ENCODE measurements at places on chromosomes 4 and X.
A peak's percentile ranks its signal among the peaks of the same experiment; 100 is the strongest.

DNA sequence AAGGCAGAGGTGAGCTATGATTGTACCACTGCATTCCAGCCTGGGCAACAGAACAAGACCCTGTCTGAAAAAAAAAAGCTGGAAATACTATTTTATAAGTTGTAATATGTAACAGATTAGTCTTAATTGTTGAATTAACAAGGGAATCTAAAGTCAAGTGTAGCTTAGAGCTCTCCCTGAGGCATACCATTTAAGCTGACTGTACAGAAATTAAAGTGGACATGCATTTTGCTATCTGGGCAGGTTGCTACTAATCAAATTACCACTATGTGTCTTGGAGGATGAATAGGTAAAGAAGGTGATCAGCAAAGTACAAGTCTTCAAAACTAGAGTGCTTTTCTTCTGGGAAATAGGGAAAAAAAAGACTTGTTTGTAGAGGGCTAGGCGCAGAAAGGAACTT, 205.3 kb upstream of the JADE1 start:
- ATAC-seq: no peak

DNA sequence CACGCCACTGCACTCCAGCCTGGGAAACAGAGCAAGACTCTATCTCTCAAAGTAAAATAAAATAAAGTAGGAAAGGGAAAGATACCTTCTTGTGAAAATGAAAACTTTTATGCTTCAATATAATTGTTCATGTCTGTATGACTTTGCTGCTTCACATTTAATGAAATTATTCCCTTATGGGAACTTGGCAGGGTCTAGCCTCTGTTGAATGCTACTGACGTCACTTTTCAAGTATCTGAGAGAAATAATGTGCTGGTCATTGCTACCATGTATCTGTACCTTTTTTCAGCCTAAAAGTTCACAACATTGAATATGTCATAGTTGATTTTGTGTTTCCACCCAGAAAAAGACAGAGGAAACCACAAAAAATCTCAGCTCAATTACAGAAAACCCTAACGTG, 65.2 kb downstream of the PRDM5 start:
- ATAC-seq: no peak

GRCh38 chr4:19478791-19479190, 772.9 kb upstream of the SLIT2 start:
- no peak for ATAC-seq

GRCh38 chrX:16114611-16115010, 8.8 kb upstream of the GRPR start:
- peak; percentile 41 for ATAC-seq

DNA sequence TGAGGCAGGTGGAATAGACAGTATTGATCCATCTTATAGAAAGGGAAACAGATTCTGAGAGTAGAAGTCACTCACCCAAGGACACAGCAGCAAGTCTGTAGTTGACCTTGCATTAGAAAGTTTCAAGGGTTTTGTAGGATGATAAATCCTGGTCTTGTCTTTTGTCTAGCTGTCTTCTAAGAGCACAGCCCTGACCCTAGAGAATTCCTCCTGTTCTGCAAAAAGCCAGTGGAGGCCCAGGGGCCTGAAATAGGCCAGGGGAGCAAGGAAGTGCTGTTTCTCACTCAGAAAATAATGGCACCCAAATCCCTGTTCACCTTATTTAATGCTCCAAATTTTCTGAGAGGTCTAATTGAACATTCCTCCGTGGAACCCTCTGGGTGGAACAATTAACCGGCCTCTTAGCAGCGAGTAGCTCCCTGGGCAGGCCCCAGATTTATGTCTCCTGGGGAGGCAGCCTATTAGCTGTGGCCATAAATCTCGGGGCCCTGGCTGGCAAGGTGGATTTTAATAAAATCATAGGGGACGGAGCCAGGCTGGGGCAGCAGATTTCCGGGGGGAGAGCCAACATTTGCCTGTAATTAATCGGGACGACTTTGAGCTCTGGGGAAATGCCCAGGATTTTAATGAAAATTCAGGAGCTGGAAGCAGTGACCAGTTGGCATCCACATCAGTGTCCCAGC, 49.2 kb upstream of the MSX1 start:
- ATAC-seq: peak; percentile 97

- no peak for ATAC-seq
Measured at GRCh38 chr4:114527637-114528036, 71.0 kb upstream of the UGT8 start.

GRCh38 chr4:39877971-39878370, 99.7 kb downstream of the PDS5A start:
- ATAC-seq: no peak

GRCh38 chr4:47929682-47930201, 15.4 kb upstream of the NFXL1 start:
- no peak for ATAC-seq

DNA sequence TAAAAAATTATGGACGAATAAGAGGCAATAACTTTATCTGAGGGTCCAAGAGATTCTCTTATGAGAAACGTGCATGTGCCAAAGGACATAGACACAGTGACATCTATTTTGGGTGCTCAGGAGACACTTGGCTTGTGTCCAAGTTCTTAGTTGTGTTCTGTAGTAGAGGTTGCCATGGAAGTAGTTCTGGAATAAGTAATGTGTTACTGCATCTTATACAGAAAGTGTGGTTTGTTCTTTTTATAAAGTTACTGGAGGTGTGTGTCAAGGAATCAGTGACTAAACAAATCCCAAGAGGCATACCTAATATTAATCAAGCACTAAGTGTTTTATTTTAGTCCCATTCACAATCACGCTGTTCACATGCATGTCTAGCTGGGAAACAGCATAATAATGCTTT, 305.7 kb downstream of the ARHGAP24 start:
- ATAC-seq: no peak

GRCh38 chrX:62931625-62932024, 419.5 kb downstream of the SPIN4 start:
- no peak for ATAC-seq

DNA sequence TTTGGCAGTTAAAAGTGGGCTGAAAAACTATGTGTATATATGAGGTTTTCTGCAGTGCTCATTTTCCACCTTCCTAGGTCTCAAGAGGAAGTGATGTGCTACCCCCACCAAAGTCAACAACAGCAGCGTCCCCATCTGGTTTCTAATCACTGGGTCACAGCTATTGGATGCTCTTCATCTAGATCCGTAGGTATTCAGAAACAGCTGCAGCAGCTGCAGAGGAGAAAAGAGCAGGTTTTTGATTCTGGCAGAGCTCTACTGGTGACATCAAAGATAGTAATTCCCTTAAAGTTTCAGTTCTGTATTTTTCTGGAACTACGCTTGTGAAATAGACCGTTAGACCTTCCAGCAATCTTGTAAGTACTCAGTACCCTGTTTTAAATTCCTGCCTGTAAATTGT, 5.8 kb upstream of the GUCY2F start:
- ATAC-seq: no peak

- no peak for ATAC-seq
Measured at GRCh38 chr4:44210750-44211149, 237.9 kb downstream of the KCTD8 start.

- no peak for ATAC-seq
Measured at GRCh38 chr4:85854546-85854945, 379.6 kb downstream of the ARHGAP24 start.

DNA sequence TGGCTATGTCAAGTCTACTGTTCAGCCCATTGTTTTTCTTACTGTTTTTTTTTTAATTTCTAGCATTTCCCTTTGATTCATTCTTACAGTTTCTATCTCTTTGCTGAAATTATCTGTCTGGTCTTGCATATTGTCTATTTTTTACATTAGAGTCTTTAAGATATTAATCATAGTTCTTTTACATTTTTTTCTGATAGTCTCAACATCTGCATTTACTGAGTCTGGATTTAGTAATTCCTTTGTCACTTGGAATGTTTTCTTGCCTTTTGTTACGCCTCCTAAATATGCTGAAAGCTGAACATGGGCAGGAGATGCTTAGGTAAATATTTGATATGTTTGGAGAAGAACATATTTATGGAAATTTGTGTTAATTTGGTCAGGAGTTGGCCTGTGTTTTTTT, 10.4 kb downstream of the JADE3 start:
- no peak for ATAC-seq

GRCh38 chr4:154611833-154612232, 623 bp downstream of the FGG start:
- no peak for ATAC-seq

DNA sequence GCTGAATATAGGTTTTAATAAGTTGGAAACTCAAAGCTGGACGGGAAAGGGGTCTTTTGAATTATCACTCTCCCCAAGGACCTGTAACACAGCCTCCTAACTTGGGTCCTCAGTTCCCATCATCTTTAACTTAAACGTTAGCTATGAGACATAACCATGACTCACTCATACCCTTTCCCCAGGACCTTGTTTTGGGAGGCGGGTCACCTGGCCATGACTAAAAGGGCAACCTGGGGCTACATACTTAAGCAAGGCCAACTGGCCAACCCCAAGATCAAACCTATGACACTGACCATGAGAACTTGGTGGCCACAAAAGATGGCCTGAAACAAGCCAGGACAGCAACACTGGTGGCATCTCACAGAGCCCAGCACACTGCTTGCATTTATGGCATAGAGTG, 89.0 kb downstream of the SH3KBP1 start:
- no peak for ATAC-seq

DNA sequence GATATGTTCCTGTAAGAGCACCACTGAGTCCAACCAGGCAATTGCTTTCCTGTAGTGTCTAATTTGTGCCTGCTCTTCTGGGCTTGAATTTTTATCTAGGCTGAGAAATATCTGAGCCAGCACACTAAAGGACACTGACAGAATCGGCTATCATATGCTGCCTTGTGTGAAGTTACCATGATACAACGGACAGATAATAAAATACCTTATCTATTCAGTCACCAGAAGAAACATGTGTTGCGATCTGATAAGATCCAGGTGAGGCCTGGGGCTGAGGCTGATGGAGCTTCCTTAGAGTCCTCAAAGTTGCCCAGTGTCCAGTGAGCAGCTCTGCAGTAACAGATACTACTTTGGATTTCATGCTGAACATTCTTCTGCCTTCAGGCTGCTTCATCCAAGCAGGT, 111.8 kb downstream of the ZNF518B start:
- ATAC-seq: no peak

GRCh38 chr4:119858176-119858575, 208.5 kb downstream of the MAD2L1 start:
- no peak for ATAC-seq

- no peak for ATAC-seq
Measured at GRCh38 chr4:112521123-112522023, 5.4 kb upstream of the NEUROG2 start.

DNA sequence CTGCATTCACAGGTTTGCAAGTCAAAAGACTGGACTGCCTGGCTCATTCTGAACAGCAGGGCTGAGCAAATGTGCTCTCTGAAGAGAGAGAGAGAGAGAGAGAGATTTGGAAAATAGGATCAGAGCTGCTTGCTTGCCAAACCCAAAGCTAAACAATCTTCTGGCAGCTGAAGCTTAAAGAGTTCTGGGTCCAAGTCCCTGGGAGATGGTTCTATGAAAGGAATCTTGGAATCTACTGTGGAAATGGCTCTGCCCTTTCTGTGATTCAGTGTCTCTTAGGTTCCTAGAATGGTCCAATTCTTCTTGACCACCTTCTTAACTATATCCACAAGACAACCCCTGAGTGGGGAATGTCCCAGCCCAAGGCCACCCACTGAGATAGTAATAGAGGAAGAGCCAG, 66.1 kb upstream of the EFNB1 start:
- ATAC-seq: no peak

DNA sequence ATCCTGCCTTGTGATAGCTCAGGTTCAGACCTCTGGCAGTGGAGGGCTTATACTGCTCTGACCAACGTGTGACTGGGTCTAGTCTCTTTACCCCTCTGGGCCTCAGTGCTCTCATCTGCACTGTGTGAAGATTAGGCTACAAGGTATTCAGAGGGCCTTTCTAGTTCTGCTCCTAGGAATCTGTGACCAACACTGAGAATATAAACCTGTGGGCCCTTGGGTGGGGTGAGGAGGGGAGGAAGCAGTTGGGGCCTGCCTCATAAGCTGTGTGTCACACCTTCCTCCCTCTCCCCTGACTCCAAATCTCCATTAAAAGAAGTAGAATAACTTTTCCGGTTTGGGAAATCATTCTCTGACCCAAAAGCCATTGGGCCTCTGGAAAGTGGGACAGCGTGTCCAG, 66.3 kb upstream of the MSN start:
- no peak for ATAC-seq

GRCh38 chr4:143076723-143077122, 108.0 kb upstream of the USP38 start:
- no peak for ATAC-seq

DNA sequence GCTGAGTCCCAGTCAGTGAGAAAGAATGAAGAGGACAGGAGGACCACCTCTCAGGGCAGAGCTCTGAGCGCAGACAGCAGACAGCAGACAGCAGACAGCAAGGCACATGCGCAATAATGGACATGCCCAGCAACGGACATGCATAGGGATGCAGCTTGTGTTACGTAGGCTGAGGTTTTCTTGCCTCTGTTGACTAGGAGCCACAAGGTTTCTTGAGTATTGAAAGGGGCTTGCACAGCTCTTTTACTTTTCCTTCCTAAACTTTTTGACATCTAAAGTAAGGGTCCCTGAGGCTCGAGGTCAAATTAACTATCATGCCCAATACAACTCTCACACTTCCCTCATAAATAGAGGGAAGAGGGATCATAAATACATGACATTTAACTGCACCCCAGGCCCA, at the start of gene PAGE3:
Gene PAGE3, minus strand, starts transcription at position 101 of the 400 bp plus-strand sequence. CDS start 1,013 bp downstream, outside the sequence.
- no peak for ATAC-seq

GRCh38 chr4:89022426-89023128, 34.4 kb downstream of the FAM13A start:
- no peak for ATAC-seq

DNA sequence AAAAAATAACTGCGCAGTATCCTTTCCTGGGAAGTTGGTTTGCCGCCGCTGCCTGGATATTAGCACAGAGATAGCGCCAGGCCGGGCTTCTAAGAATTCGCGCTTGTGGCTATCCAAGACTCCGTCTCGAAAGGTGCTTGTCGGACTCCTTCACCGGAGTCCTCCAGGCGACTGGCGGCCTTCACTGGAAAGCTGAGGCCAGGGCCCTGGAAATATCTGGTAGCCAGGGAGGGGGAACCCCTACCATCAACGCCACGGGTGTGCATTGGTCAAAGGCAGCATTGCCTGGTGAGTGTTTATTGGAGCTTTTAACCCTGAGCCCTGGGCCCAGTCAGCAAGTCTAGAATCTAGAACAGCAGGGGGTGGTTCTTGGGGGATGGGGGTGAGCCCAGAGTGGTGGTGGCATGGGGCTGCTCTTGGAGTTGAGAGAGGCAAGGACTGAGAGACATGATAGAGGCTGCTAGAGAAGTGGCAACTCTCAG, 577 bp upstream of the PIM2 start:
- ATAC-seq: peak; percentile 14

DNA sequence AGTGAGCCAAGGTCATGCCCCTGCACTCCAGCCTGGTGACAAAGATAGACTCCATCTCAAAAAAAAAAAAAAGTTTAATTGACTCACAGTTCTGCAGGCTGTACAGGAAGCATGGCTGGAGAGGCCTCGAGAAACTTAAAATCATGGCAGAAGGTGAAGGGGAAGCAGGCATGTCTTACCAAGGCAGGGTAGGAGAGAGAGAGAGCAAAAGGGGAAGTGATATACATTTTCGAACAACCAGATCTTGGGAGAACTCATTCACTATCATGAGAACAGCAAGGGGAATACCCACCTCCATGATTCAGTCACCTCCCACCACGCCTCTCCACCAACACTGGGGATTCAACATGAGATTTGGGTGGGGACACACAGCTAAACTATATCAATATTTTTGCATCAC, 315.2 kb upstream of the HTR2C start:
- ATAC-seq: no peak

GRCh38 chr4:59484944-59485343, 1715.2 kb upstream of the ADGRL3 start:
- peak; percentile 43 for ATAC-seq

All from motor neuron (in vitro differentiated cells).